ENCODE measurements at places on chromosomes 1 and 21.

GRCh38 chr1:168084396-168085231 lies 52.1 kb downstream of the GPR161 start:
- DNase-seq, result peak; percentile 80

GRCh38 chr1:205668951-205669340 lies 11.4 kb downstream of the SLC45A3 start:
- no peak for DNase-seq

DNA sequence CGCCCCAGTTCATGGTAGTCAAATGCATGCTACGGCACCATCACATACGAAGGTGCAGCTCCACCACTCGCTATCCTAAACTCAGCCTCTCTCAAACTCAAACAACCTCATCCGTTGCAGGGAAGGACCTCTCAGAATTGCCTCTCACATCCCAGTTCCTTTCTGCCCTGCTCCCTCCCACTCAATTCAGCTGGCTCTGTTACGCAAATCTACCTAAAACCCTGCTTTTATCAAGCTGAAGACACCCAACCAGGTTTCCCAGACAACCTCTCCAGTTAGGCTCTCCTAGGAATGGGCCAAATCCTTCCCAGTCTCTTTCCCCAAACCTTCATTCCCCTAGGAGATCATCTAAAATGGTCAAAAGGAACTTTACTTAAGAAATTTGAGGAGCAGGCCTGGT lies 62.9 kb downstream of the CLSTN1 start:
- DNase-seq, result no peak

DNA sequence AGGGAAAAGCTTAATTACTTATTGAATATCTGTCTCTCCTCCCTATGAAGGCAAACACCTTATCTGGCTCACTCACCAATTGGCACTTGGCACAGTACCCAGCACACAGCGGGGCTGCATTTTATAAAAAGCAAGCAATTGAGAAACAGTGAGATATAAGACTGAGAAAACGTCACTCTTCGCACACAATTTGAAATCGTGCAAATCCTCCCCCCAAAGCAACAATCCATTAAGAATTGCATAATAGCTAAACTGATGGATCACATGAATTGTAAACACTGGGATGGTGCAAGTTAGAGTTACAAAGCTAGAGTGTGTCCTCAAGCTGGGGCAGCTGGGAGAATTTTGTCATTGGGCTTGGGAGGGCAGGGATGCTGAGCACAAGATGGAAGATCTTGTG lies 27.1 kb downstream of the PRDX6 start:
- no peak for DNase-seq

DNA sequence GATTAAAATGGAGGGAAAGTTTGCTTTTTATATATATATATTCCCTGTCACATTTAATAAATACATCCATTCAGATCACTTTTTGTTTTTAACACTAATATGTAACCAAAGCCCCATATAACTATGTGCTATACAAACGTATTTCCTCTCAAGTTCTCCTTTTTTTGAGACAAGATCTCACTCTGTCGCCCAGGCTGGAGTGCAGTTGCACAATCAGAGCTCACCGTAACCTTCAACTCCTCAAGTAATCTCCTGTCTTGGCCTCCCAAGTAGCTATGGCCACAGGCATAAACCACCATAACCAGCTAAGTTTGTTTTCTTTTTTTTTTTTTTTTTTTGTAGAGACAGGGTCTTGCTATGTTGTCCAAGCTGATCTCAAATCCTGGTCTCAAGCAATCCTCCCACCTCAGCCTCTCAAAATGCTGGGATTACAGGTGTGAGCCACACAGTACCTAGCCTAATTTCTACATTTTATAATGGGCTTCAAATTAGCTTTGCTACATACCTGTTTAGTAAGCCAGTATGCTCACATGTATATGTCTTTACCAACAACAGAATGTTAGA lies 120.0 kb downstream of the TGFBR3 start:
- no peak for DNase-seq

DNA sequence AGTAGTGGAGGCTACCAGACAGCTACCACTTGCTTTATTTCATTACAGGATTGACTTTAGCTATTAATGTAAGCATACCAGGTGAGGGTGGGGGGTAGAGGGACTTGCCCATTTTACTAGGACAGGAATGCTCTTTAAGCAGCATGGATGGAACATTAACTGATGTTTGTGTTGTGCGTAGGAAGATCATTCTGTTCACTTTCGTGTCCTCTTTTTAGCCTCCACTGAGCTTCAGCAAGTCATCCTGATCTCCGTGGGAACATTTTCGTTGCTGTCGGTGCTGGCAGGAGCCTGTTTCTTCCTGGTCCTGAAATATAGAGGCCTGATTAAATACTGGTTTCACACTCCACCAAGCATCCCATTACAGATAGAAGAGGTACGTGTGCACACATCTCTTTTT lies 29.3 kb downstream of the IFNGR2 start:
- no peak for DNase-seq

DNA sequence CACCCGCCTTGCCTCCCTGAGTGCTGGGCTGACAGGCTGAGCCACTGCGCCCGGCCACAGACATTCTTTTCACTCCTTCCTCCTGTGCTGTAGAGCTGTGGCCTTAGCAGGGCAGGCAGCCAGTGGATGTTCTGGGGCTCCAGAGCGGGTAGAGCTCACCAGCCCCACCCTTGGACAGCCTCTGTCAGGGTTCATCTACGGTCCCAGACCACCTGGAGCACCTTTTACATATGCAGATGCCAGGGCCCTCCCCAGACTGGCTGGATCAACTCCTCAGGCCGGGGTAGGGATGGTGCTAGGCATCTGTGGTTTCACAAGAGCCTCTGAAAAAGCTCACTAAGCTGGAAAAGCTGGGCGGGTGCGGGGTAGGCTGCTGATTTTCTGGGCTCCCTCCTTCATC lies 4.6 kb downstream of the ATP13A2 start:
- no peak for DNase-seq

DNA sequence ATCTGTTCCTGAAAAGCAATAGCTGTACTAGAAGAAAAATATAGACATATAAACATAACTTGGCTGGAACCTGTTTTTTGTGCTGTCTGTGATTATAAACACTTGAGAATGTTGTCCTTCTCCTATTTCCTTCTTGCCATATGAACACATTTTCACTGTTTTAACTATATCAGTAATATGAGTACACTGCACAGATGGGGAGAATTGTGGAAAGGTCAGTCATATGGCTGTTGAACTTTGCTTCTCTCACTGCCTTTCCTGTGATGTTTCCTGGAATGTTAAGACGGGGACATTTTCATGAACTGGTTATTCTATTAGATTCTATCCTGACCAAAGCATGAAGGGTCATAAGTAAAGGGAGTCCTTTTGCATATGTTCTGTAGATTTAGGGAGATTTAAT lies 24.9 kb downstream of the HMCN1 start:
- DNase-seq, result no peak

GRCh38 chr1:110262296-110262695 lies 52.2 kb downstream of the KCNC4 start:
- no peak for DNase-seq

- no peak for DNase-seq
These were observed 362.5 kb upstream of the ADAMTS5 start for GRCh38 chr21:27329255-27329851.

GRCh38 chr1:63935553-63935952 lies 161.7 kb downstream of the ROR1 start:
- no peak for DNase-seq

DNA sequence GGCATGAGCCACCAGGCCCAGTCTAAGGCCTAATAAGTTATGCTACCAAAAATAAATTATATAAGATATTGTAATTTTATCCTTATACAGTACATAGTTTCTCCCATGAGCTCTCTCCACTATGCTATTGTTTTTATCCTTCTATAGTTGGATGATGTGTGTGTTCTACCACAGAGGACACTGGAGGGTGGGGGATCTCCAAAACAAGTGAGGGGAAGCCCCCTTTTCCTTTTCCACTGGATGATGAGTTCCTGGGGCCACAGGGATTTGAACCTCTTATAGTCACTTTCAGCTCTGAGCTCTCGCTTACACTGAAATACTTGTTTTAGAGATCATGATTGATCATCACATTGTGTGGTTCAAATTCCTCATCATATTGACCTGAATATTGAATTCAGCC lies 77.6 kb upstream of the VAV3 start:
- DNase-seq, result peak; percentile 19

GRCh38 chr1:156877433-156878170 lies 15.9 kb upstream of the PEAR1 start:
- no peak for DNase-seq

GRCh38 chr1:43768168-43768567 lies 60.8 kb downstream of the ST3GAL3 start:
- DNase-seq, result no peak

DNA sequence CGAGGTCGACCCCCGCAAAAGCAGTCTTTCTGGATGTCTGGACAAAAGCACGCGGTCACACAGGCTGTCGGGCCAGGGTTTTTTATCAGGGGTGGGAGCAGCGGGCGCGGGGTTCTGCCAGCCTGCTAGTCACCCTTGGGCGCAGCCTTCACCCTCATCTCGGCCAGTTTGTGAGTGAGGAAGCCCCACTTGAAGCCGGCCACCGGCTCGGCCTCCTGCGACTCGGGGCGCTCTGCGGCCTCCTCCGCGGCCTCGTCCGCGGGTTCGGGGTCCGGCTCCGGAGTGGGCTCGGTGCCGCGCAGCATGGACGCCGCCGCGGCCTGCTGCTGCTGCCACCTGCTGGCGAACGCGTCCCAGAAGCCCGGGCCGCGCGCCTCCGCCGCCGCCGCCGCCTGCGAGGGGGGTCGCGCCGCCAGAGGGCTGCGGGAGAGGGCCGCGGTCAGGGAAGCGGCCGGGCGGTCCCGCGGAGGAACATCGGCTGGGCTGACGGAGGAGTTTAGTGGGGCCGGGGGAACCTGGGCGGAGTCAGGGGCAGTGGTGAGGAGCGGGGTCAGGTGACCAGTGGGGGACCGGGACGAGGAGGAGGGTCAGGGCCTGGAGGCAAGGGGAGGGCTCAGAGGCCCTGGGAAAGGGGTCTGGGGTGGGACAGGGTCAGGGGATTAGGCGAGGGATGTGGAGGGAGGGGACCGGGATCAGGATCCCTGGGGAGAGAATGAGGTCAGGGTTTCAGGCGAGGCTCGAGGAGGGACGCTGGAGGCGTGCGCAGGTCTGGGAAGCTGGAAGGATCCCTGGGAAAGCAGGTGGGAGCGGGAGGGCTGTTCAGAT lies 4.5 kb downstream of the C1orf232 start:
- DNase-seq, result peak; percentile 42

DNA sequence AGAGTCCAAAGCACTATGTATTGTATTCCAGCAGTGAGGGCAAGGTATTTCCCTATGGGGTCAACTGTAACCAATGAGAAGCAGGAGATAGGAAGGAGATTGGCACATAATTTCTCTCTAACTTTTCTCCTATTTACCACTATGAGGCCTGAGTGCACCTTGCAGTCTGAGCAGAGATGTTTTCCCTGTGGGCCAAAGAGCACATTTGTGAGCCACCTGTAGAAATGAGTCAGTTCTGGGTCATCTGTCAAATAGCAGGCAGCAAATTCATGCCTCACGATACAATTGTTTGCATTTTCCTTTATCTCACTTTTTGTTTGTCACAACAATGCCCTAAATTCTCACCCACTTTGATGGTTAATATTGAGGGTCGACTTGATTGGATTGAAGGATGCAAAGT lies 547.2 kb upstream of the NCAM2 start:
- no peak for DNase-seq

- no peak for DNase-seq
These were observed 71.0 kb downstream of the DYRK1A start for GRCh38 chr21:37437376-37438080.

- DNase-seq, result no peak
These were observed 13.0 kb upstream of the GUCA2A start for GRCh38 chr1:42177541-42177981.

- DNase-seq, result peak; percentile 26
These were observed 404 bp upstream of the SCMH1 start for GRCh38 chr1:41242342-41243078.

- DNase-seq, result no peak
These were observed 2.2 kb downstream of the TTC3 start for GRCh38 chr21:37075214-37075770.

DNA sequence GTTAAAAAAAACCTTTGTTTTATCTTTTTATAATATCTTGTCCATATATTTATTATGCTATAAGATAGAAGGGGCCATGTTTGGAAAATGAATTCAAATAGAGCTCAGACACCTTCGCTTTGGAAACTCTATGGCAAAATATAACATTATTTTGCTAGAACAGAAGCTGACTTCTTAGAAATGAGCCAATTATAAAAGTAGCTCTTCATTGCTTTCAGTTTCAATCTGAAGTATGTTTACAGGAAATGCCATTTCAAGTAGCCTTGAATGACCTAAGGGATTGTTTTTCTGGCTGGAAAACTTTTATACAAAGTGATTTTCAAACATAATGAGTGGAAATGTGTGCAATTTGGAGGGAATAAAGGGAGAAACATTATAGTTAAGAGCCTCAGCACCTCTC lies 37.8 kb upstream of the GBP5 start:
- no peak for DNase-seq

GRCh38 chr1:26160527-26161414 lies 1.9 kb downstream of the FAM110D start:
- no peak for DNase-seq

- DNase-seq, result no peak
These were observed 7.9 kb downstream of the AKT3 start for GRCh38 chr1:243842161-243842560.

DNA sequence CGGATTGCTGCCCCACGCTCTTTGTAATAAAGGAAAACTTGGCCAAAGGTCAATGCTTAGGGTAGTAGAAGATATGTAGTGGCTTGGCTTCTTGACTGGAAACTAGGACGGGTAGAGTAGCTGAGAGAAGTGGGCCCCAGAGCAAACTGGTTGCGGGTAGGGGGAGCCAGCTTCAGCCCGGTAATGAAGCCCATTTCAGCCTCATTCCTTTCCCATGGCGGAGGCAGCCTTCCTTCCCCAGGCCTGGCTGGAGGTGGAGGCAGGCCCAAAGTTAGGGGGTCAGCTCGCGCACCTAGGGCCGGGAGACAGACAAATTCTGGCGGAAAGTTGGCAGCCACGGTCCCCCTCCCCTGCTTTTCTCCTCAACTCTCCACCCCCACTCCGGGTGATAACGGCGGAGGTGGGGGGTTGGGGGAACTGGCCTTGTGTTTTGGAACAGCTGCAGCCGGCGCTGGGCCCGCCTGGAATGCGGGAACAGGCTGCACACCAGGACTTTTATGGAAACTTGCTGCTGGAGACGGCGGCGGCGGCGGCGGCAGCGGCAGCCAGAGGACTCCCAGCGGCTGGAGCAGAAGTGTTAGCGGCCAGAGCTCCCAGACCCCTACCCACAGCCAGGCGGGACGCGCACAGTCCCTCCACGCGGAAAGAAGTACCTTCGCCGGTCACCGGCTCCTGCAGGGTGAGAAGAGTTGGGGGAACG lies at the start of gene NEXN:
NEXN (plus strand) TSS at position 544 of the 700 bp plus-strand sequence. CDS start 27,483 bp downstream, outside the sequence.
- DNase-seq, result peak; percentile 7

GRCh38 chr1:76705560-76705959 lies 161.7 kb upstream of the ST6GALNAC5 start:
- no peak for DNase-seq

- DNase-seq, result no peak
These were observed 5.8 kb upstream of the SPRR5 start for GRCh38 chr1:152941037-152941711.

- peak; percentile 66 for DNase-seq
These were observed 1.7 kb upstream of the GRIK3 start for GRCh38 chr1:37035796-37036666.

- DNase-seq, result no peak
These were observed 322.3 kb downstream of the DUSP10 start for GRCh38 chr1:221419513-221420095.
